NT2/D1 (cell line): ENCODE measurements at places on chromosomes 7 and 10.

DNA sequence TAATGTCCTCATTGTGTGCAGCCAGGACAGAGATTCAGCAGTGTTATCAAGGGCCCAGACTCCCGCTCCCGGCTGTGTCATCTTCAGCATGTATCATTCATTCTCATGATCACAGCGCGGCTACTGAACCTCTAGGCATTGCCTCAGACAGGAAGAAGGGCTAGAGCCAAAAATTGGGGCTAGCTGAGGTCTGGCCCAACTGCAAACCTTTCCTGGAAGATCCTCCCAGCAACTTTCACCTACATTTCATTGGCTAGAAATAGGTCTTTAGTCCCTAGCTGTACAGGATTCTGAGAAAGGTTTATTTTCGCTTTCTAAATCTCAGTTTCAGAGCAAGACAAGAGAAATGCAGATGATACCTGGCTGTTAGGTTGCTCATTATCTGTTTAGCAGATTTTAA, 81.9 kb downstream of the CREM start:
- DNase-seq: no peak

DNA sequence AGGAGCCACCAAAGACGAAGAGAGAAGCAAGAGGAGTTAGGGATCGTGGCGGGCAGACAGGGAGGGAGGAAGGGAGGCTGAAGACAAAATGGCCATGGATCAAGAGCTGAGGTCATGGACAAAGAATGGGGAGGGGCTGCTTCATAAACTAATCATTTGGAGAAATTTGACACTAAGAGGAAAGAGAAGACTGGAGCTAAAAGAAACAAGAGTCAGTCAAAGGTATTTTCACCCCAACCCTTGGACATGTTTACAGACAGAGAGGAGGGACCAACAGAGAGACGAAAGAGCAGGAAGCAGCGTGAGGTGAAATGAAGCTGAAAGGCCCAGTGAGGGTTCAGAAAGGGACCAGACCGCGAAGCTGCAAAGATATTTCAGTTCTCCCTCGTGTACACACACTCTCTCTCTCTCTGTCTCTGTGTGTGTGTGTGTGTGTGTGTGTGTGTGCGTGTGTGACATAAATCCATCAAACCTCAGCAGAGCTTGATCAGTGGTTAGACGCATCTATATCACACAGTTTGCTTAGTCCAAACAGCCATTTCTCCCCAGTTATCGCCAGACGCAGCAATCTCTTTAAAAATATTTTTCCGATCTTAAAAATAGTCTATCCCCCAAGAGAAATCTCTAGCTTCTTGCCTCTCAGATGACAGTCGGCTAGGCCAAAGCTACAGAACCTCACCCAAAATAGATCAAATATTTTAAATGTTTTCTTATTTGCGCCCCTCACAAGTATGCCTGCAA, 12.5 kb upstream of the CALD1 start:
- no peak for DNase-seq

DNA sequence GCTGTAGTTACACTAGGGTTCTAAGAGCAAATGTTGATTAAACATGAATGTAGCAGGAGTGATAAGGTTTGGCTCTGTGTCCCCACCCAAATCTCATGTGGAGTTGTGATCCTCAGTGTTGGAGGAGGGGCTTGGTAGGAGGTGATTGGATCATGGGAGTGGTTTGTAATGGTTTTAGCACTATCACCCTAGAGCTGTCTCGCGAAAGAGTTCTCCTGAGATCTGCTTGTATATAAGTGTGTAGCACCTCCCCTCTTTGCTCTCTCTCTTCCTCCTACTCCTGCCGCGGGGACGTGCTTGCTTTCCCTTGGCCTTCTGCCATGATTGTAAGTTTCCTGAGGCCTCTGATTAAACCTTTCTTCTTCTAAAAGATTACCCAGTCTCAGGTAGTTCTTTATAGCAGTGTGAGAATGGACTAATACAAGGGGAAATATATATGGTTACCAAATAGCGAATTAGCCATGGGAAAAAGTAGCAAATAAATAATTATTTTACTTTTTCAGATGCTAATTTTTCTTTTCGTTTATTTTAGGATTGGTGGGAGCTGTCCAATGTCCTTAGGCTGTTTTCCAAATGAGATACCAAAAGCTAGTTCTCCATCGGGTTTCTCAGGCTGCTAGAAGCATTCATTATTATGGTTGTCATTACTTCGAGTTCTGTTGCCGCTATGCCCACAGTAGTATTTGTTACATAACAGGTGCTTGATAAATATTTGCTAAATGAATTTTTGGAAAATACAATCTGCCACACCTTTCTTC, 58.7 kb downstream of the PTEN start:
- no peak for DNase-seq

DNA sequence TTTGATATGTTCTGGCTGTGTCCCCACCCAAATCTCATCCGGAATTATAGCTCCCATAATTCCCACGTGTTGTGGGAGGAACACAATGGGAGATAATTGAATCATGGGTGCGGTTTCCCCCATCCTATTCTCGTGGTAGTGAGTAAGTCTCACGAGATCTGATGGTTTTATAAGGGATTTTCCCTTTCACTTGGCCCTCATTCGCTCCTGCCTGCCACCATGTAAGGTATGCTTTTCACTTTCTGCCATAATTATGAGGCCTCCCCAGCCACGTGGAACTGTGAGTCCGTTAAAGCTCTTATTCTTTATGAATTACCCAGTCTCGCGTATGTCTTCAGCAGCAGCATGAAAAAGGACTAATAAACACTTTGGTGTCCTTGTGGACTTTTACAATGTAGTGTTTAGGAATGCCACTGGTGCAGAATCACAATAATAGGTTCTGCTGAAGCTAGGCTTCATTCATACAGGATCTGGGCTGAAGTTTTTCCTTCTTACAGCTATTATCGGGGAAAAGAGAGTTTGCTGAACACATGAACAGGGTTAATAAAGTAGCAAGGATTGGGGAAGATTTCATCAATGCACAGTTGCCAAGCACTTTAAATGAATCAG, 74.3 kb downstream of the CPED1 start:
- no peak for DNase-seq

DNA sequence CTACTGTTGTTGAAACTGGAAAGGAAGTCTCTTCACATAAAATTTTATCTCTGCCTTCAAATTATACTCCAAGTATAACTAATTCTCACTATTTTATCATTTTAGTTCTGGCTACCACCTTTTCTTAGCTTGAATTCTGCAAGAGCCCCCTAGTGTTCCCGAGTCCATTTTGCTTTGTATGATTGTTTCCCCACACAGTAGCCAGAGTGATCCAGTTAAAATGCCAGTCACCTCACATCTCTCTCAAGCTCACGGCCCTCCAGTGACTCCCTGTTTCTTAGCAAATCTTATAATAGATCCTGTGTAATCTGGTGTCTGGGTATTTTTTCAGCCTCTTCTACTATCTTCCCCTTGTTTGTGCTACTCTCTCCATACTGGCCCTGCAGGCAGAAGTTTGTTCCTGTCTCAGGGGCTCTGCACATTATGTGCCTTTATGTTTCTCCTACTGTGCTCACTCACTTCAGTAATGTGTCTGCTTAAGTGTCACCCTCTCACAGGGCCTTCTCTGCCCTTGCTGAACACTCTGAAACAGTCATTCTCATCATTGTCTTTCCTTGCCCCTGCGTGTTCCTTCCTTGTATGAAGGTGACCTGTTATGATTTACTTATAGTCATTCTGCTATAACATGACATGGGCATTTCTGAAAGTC, 8.9 kb downstream of the WAC start:
- no peak for DNase-seq

GRCh38 chr7:30212701-30213111, 71.7 kb upstream of the ZNRF2 start:
- DNase-seq: no peak
